ENCODE measurements at places on chromosomes 3 and 15.

DNA sequence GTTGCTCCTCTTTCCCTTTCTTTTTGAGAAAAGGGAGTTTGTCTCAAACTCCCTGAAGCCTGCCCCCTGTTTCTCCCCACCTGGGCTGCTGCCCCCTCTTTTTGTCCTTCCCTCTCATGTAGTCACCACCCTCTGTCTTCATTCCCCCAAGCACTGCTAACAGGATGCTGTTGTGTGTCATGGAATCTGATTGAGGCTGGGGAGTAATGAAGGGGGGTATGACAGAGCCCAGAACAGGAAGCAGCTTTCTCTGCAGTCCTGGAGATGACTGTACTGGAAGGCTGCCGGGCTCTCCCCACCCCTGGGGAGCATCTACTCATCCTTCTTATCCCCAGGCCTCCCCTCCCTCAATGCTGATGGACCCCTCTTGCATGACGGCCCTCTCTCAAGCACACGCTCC lies 181.6 kb downstream of the ABHD5 start:
- peak; percentile 95 for DNase-seq

- peak; percentile 5 for DNase-seq
These were observed 1.7 kb downstream of the NR2C2 start for GRCh38 chr3:14949126-14949525.

DNA sequence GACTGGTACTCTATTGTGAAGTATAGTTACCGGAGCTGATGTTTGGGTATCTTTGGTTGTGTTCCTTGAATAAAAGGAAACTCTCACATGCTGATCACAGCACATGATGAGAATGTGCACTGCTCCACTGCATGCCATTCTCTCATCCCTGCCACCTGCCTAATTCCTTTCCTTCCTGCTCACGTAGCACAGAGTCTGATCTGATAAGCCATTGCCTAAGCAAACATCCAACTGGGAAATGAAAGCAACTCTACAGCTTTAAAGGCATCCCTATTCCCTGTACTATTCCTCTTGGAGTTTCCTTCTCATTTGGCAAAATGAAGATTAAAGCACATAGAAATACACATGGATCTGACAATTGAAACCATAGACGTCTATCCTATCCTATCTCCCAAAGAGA lies 359.8 kb downstream of the C3orf38 start:
- DNase-seq, result no peak

GRCh38 chr15:81784751-81785150 lies 261.1 kb downstream of the MEX3B start:
- DNase-seq, result no peak

DNA sequence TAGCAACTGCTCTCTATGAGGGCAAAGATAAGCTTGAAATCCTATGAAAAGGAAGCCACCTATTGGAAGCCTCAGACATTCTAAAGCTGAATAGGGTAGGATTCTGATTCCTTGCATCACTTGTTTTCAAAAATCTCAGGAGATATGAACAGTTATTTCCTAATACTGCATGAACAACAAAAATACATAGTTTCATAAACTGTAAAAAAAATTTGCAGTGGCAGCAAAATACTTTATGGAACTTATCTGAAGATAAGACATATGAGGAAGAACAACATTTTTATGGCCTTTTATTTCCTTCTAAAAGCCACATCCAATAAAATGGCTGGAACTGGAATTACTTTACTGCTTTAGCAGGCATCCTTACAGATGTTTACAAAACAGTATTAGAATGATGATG lies 29.9 kb downstream of the AP3S2 start:
- peak; percentile 33 for DNase-seq

DNA sequence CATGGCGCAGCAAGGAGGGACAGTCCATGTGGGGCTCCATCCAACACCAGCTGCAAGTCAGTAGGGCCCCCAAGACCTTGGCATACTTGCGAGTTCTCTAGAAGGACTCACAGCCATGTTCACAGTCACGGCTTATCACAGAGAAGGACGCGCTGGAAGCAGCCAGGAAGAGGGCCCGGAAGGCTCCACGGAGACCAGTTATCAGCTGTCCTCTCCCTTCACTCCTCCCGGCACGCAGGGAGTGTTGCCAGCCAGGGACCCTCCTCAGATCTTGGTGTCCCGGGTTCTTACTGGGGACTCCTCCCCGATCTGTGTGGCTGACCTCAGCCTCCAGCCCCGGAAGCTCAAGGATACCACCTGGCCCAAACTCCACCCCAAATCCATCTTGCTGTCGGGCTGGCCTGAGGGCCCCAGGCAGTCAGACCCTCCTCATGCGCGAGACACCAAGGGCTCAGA lies 68.0 kb downstream of the SLTM start:
- no peak for DNase-seq

DNA sequence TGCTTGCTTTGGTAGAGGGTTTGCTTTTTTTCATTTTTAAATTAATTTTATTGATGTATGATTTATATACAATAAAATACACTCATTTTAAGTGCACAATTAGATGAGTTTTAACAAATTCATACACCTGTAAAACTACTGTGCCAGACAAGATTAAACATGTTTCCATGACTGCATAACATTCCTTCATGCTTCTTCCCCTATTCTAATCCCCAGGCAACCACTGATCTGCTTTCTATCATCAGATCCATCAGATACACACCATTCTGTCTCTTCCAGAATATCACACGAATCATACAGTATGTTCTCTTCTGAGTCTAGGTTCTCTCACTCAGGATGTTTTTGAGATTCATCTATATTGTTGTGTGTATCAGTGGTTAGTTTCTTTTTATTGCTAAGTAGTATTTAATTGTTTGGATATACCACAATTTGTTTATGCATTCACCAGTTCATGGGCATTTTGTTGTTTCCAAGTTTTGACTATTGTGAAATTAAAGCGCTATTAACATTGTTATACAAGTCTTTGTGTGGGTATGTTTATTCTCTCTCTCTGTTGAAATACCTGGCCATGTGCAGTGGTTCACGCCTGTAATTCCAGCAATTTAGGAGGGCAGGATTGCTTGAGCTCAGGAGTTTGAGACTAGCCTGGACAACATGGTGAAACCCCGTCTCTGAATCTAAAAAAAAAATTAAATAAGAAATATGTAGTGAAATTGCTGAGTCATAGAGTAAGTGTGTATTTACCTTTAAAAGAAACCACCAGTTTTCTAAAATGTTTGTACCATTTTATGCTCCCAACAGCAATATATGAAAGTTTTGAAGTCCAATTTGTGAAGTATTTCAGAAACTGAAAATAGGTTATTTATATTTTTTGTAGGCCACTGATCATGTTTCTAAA lies 7.0 kb upstream of the TFG start:
- DNase-seq, result no peak

- no peak for DNase-seq
These were observed 345.1 kb downstream of the PLOD2 start for GRCh38 chr3:145815707-145816413.

GRCh38 chr15:91135201-91136130 lies 35.4 kb downstream of the SV2B start:
- no peak for DNase-seq

DNA sequence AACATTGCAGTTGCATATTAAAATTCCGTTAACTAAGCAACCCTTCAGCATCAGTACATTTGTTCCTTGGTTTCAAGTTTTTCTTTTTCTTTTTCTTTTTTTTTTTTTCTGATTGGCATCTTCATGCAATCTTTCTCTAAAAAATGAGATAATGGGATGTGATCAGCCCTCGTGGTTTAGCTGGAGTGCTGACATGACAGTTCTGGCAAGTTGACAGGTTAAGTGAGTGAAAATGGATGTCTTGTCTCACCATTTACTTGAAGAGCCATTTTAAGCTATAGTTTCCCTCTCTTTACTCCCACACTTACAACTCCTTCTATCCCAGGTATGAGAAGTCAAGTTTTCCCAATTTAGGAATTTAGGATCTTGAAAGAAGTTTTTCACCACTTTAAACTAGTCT lies 495.2 kb downstream of the ROBO2 start:
- DNase-seq, result no peak

- no peak for DNase-seq
These were observed 27.8 kb downstream of the RBPMS2 start for GRCh38 chr15:64747578-64747977.

DNA sequence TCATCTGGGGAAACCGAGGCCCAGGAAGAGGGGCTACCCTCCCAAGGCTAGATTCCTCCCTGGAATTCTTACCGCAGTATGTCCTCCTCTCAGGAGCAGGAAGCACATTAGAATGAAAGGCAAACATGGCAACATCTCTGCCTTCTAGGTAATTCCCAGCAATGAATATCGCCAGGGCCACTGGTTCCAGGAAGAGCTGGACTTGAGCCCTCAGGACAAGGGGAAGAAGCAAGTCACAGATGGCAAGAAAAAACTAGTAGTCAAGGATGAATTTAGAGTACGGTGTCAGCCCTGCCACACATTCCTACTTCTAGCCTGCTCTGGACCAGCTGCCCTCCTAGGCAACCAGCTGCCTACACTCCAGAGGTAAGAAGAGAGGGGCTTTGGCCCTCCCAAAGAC lies 42.9 kb downstream of the MEGF11 start:
- DNase-seq, result no peak

DNA sequence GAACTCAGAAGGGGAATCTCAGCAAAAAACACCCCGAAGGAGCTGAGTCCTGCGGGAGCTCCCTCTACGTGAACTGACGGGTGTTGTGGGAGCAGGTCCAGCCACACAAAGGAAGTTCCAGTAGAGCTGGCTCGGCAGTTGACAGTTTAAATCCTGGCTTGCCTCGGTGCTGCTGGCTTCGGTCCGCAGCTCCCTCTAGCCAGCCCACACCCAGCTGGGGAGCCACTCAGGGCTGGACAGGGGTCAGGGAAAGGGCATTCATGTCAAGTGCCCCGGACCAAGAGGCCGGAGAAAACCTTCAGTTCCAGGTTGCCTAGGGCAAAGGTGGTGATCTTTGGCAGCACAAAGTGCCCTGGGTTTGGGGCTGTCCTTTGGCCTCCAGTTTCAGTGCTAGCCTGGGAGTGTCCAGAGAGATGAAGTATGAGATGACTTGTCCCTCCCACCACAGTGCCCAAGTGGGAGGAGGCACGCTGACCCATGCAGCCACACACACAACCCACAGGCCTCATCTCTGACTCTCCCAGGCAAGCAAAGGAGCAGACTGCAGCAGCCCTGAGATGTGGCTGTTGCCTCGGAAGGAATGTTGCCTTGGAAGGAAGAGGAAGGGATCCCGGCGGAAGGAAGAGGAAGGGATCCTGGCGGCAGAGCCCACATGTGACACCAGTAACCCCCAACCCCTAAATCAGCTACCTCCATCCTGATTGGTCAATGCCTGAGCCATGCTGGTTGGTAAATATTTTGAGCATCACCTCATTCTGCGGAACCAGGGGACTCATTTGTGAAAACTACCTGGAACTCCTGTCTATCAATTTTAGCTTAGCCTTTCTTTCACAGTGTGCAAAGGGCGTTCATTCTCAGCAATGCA lies 13.9 kb upstream of the ANPEP start:
- peak; percentile 86 for DNase-seq

DNA sequence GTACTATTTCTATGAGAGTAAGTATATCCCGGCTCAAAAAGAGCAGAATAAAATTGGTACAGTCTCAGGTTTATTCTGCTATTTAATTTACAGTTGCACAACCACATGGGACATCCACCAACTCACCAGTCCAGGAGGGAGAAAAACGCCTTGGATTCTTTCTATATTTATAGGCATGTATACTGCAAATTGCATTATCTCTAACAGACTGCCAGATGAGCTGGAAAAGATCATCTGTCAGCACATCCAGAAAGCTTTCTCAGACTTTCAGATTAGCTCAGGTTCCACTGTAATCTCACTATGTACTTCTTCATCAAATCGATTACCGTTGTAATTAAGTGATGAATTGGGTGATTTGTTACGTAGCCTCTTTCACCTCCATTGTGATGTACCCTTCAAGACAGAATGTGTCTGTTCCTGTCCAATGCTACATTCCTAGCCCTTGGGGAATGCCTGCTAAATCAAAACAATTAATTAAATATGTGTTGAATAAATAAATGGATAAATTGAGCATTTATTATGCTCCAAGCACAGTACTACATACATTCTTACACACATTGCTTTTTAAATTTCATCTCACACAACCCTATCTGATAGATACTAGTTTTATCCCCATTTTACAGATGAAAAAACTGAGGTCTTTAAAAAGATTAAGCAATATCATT lies 38.1 kb upstream of the TMC3 start:
- DNase-seq, result no peak

DNA sequence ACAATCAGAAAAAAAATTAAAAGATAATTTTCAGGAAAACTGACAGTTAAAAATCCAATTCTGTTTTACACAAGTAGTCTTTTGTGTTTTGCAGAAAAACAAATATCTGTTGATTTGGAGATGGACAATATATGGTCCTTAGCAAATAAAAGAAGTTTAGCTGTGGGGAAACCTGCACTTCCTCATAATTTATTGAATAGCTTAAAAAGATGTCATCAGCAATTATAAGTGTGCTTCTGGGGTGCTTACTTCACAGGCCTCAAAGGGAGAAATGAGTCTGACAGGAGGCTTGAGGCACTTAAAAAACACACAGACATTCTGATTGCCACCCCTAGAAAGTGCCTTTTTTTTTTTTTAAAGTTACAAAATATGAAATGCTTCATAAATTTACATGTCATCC lies 31.6 kb upstream of the CERS3 start:
- DNase-seq, result no peak

DNA sequence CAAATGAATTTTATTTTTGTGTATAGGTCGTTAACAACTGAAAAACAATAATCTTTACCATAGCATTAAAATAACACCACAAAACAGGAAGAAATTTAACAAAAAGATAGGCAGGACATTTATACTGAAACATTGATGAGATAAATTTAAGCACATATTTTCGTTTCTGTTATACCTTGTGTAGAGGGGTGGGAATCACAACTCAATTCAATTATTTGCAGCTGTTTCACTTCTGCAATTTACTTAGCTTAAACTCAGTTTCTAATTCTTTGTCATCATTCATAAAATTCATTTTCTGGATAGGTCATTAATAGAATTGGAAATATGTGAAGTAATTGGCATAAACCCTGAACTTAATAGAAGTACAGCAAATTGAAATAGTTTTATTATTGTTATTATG lies 42.3 kb downstream of the TP63 start:
- DNase-seq, result no peak

GRCh38 chr3:56314842-56315241 lies 153.4 kb downstream of the ERC2 start:
- peak; percentile 8 for DNase-seq

- no peak for DNase-seq
These were observed 940 bp upstream of the ACY1 start for GRCh38 chr3:51982352-51982837.

DNA sequence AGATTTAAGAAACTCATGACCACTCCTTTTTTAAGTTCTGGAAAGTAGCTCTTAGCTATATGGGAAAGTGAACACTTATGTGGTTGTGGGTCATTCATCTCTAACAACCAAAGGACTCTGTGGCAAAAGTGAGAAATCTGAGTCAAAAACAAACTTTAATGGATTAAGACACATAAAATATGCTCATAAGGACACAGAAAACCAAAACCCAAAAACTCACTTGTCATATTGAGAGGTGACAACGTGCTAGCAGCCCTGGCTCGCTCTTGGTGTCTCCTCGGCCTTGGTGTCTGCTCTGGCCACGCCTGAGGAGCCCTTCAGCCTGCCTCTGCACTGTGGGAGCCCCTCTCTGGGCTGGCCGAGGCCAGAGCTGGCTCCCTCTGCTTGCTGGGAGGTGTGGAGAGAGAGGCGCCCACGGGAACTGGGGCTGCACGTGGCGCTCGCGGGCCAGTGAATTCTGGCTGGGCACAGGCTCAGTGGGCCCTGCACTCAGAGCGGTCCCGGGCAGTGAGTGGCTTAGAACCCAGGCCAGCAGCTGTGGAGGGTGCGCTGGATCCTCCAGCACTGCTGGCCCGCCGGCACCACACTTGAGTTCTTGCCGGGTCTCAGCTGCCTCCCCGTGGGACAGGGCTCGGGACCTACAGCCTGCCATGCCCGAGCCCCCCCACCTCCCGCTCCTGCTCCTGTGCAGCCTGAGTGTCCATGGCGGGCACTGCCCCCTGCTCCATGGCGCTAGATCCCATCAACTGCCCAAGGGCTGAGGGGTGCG lies 30.3 kb upstream of the SKIL start:
- no peak for DNase-seq

Data from fibroblast of mammary gland (primary cell).